ENCODE measurements at places on chromosomes 12 and 14. TPM values are rescaled to one million over a fixed set of nuclear protein-coding genes. Genes with fewer than 3 reads are reported as not detected.

MYH6 gene
- 0.11 TPM for total RNA-seq

ANAPC5 gene
- 84.0 TPM for total RNA-seq

CLEC14A gene
- total RNA-seq = not detected

MEG3 gene
- total RNA-seq = 49.4 TPM

ZDHHC22 gene
- total RNA-seq = 0.20 TPM

RNASE7 gene
- not detected for total RNA-seq

OGFOD2 gene
- 16.1 TPM for total RNA-seq

BMP4 gene
- 1.6 TPM for total RNA-seq
